ENCODE measurements at places on chromosomes 7 and 10.

DNA sequence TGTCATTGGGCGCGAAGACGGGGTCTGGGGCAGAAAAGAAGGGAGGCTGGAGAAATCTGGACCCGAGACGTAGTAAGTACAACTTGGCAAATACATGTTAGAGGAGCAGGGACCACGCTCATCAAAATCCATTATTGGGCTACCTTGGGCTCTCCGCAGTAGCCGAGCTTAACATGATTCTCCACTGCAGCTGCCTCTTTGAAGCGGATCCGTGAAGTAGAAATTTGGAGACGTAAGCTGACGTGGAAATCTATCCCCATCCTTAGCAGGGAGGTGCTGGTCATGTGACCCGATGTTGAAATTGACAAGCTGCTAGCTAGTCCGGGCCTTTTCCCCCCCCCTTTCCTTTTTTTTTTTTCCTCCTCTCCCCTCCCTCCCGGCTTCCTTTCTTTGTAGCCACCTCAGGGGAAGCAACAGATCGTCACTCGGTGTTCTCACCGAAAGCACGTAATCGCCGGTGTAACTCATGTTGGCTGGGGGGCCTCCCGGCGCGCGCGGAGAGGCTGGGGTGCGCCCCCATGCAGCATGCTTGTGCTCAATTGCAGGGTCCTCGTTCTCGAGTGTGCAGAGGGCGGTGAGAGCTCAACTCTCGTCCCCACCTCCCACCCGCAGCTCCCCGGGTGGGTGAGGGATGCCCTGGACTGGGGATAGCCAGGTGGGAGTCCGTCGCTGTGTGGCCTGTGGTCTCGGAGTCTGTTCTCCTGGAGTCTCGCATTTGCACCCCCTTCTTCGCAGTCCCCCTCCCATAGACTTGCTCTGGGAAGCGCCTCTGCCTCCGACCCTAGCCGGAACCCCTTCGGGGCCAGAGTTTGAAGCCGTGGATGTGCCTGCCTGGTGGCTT lies at the start of gene HOXA11:
HOXA11 (minus strand) TSS at position 220 of the 841 bp plus-strand sequence; CDS start at position 132, 88 bp downstream.
- peak; percentile 89 for DNase-seq

- DNase-seq: no peak
Measured at GRCh38 chr10:131685576-131685975, 215.2 kb upstream of the PPP2R2D start.

GRCh38 chr7:50396856-50397255 lies 53.3 kb downstream of the FIGNL1 start:
- no peak for DNase-seq

DNA sequence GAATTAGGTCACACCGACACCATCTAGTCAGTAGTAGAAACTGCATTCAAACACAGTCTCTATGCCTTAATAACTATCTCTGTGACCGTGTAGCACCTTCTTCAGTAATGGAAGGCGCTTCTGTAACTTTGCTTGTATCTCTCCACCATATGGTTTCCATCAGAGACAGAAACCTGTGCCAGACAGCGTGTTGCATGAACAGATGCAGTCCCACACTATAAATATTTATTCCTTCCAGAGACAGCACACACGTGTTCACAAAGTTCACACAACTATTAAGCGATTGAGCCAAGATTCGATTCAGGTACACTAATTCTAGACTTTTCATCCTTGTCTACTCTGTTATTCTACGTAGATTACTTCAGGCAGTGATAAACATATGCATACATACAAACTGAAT lies 873.9 kb upstream of the MBL2 start:
- no peak for DNase-seq

- DNase-seq: peak; percentile 52
Measured at GRCh38 chr7:76234931-76235441, 33.3 kb downstream of the SRRM3 start.

GRCh38 chr7:101781439-101781838 lies 36.0 kb upstream of the CUX1 start:
- DNase-seq: no peak

DNA sequence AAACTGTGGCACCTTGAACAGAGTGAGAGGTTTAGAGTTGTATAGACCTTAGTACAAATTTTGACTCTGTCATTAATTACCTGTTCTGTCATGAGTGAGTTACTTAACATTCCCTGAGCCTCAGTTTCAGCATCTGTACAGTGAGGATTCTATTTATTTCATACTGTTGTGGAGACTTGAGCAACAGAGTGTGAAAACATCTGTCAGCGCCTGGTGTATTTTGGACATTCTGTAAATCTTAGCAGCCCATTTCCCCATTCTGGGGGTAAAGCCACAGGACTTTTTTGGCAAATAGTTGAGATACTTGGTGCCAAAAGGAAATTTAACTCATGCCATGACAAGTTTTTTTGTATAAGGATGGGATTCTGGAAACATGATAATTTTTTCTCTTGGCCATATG lies 94.8 kb downstream of the AUTS2 start:
- no peak for DNase-seq

GRCh38 chr10:131750171-131750895 lies 150.5 kb upstream of the PPP2R2D start:
- no peak for DNase-seq
